Activated CD4-positive, CD25-positive, alpha-beta regulatory T cell treated with anti-CD3 and anti-CD28 coated beads, Interleukin-2, amount 50 U/mL, for 16 hours (primary cell): ENCODE measurements at places on chromosomes 2 and 18.
A peak's percentile ranks its signal among the peaks of the same experiment; 100 is the strongest.

DNA sequence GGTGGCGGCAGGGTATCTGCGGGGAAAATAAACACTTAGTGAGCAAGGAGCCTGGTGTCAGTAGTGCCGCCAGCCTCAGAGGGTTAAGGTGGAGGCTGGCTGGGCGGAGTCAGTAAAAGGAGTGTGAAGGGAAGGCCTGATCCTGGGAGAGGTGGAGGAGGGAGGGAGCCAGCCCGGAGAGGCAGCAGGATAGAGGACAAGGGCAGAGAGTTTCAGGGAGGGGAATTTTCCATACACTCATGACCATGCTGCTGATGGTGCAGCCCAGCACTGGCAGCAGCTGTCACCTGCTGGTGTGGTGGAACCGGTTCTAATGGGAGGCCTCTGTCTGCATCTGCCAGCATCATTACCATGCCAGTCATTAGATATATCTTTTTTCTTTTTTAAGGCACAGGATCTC is 2.0 kb upstream of the TEX44 start:
- DNase-seq = no peak

GRCh38 chr2:100042562-100042961 is 99.8 kb downstream of the AFF3 start:
- DNase-seq = no peak

DNA sequence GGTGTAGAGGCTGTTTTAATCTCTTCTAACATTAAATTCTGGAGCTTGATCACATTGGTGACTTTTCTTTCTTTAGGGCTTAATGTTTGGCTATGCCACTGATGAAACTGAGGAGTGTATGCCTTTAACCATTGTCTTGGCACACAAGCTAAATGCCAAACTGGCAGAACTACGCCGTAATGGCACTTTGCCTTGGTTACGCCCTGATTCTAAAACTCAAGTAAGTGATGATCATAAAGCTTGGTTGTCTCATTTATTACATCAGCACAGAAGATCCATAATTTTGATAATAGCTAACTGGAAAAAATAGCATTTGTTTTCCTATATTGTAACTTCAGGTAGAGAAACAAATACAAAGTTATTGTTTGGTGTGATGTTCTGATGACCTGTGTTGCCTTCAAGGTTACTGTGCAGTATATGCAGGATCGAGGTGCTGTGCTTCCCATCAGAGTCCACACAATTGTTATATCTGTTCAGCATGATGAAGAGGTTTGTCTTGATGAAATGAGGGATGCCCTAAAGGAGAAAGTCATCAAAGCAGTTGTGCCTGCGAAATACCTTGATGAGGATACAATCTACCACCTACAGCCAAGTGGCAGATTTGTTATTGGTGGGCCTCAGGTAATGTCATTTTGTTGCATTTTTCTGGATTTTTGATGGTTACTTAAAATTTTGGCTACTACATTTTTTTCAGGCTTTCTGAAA is 2.9 kb downstream of the MAT2A start:
- no peak for DNase-seq

- no peak for DNase-seq
Observed at GRCh38 chr2:111190816-111191540, 70.3 kb downstream of the BCL2L11 start.

DNA sequence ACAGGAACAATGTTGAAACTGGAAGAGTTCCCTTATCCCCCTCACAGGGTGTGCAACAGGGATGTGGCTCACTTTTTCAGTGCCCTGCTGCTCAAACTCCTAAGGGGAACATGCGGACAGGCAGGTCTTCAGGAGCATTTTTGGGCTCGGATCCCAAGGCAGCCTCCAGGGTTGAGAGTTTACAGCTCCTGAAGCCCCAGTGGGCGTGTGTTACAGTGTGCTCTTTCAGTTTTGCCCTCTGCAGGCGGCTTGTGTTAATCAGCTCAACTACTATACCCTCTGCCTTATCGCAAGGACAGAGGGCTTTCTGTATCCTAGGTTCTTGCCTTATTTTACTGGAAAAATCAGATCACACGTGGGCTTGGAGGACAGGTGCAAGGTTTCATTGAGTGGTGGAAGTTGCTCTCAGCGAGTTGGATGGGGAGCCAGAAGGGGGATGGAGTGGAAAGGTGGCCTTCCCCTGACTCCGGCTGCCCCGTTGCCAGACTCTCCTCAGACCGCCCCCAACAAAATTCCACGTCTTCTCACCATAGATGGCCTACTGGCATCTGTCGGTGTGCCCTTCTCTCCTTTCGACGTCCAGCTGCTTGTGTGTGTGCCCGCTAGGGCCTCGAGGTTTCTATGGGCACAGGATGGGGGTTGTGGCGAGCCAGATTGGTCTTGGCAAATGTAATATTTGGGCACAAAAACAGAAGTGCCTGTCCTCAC is 541.9 kb downstream of the TMX3 start:
- DNase-seq = no peak

DNA sequence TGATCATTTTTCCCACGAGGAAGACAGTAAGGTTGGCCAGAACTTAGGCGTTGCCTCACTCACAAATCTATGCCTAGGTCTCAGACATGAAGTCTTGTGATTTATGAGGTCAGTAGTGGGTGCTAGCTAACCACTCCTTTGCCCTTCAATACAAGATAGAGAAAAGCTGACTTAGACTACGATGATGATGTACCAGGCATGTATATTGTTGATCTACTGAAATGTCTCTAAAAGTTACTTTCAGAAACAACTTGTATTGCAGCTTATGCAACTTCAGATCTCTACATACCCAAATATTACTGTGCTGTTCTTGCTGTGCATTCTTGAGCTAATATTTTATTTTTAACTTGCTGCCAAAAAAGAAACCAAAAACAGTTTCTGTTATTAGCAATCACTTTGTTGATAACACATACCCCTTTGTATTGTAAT is 30.6 kb downstream of the MAPRE2 start:
- DNase-seq = no peak

DNA sequence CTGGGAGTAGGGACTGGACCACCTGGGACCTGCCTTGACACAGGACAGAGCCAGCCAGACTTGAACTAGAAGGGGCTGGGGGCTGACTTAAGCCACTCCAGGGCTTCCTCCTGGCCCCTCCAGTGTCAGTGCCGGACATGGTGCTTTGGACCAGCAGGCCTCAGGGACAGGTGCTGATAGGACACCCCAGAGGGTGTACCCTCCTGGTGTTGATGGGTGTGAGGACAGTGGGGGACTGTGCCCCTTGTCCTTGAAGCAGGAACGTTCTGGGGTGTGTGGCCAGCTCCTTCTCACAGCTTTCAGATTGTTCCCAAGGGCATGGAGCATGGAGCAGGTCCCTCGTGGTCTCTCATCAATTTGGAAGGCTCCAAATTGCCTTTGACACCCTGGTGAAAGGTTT is 6.8 kb downstream of the MAL start:
- DNase-seq = no peak

DNA sequence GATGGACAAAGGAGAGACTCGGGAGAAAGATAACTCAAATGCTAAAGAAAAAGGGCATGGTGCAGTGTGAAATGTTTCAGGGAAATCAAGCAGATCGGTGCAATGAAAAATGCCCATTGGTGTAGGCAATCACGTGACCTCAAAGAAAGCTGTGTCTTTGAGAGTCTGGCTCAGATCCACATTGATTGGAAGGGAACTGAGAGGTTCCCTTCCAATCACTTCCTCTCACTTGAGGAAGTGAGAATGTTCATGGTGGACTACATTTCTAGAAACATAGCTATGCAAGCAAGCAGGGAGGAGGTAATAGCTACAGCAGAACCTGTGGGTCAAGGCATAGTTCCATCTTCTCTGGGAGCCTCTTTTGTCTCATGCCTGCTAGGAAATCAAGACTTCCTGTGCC is 187.4 kb downstream of the LPIN1 start:
- DNase-seq = no peak

DNA sequence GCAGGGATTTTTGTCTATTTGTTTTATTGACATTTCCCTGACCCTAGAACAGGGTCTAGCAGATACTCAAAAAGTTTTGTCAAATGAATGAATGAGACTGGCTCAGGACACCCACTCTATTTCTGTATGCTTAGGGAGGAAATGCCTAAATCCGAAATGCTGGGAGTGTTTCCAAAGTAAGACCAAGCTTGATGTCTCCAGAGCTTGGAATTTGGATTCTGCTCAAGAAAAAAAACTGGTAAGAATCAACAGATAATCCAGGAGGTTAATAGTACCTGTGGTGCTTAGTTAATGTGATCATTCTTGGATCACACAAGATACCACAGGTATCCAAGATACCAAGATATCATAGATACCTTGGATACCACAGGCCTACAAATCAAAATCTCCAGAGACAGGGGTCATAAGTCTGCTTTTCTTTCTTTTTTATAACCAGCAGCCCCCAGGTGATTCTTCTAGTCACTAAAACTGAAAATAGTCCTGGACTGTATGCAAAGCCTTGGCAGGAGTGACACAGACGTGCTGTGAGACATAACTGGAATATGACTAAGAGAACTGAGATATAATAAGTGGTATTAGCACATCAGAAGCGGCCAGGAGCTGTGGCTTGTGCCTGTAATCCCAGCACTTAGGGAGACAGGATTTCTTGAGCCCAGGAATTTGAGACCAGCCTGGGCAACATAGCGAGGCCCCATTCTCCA is 39.9 kb upstream of the SP3 start:
- DNase-seq = no peak

DNA sequence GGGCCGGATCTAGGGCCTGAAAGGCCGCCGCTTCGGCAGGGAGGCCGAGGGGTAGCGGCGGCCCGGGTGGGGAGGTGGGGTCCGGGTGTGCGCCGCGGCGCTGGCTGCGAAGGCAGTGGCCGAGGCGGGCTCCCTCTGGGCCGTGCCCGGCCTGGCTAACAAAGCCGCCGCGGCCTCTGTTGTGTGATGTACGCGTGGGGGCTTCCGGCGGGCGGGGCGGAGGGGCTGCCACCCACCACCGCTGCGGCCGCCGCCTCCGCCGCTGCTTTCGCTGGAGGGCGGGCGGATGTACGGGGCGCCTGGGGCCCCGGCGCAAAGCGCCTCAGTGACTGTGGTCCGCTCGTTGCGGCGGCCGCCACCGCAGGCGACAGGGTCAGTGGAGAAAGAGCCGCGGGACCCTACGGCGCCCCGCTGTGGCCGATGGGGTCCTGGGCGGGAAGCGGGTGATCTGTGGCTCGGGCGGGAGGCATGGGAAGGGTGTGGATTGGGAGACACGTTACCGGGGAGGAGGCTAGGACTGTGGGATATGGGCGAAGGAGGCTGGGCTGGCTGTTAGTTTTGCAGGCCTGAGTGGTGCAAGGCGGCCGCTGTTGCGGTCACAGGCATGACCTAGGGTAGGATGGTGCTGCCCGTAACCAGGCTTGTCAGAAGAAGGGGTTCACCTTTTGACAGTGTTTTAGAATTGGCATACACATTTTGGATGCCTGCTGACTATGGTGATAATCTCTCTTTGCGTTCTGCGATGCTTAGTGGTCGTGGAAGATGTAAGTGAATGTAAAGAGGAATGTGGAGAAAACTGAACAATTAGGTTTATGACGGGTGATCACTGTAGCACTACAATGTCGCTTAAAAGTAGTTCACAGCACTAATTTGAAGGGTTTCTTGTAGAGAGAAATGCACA is 662 bp downstream of the BZW1 start:
- DNase-seq = peak; percentile 19

DNA sequence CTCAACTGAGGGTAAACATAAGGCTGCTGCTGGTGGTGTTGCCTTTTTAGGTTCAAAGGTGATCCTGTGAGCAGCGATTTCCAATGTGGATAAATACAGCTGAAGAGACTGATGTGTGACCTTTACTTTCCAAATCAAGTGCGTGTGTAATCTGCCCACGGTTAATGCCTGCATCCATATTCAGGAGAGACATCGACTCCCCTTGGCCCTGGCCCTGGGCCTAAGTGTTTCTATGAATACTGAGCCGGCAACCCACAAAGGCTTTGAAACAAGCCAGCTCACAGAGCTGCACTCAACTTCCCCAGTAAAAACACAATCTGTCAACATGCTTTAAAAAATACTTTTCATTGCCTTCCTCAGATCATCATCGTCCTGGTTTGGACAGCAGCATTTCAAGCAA is 1026.6 kb downstream of the TMEM182 start:
- no peak for DNase-seq

DNA sequence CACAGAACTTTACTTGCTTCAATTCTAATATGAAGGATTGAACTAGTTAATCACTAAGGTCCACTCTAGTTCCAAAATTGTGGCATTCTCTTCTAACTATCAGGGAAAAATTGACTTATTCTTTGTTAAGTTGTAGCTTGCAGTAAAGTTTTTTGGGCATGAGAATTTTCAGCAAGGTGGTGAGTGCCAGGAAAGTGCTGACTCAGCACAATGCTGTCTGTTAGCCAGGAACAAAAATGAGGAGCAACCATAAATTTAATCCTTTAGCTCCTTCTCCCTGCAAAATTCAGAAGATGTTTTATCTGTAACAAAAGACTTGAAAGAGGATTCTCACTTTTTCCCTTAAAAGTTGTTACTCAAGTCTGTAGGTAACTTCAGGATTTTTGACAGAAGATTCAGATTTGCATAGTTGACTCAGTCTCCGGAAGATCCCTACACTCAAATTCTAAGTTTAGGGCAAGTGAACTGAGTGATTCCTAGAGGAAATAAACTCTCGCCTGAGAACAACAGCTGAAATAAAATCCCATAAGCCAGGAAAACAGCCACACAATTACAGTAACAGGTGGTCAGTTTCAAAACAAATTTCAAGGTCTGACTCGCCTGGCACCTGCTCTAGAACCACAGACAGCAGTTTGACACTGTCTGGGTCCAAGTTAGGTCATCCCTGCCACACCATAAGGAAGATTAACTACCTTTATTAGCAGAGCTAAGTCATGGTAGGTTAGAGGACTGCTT is 20.2 kb upstream of the DARS1 start:
- no peak for DNase-seq

- DNase-seq = no peak
Observed at GRCh38 chr18:65822826-65823225, 72.0 kb downstream of the CDH7 start.

DNA sequence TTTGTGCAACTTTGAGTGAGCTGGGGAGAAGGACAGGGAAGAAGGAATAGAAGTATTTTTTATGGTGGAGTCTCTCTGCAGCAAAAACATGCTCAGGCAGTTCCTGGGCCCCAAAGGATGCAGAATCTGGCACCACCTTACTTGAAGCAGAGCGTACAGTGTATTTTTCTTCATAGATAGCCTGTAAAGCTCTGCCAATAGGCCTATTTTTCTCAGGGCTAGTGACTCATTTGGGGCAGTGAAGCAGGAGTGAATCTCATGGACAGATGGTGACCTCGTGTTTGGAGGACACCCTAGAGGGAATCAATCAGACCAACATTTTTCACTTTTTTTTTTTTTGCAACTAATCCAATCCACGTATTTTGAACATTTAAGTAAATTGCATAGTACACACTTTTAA is 268.1 kb upstream of the CXCR4 start:
- DNase-seq = no peak

DNA sequence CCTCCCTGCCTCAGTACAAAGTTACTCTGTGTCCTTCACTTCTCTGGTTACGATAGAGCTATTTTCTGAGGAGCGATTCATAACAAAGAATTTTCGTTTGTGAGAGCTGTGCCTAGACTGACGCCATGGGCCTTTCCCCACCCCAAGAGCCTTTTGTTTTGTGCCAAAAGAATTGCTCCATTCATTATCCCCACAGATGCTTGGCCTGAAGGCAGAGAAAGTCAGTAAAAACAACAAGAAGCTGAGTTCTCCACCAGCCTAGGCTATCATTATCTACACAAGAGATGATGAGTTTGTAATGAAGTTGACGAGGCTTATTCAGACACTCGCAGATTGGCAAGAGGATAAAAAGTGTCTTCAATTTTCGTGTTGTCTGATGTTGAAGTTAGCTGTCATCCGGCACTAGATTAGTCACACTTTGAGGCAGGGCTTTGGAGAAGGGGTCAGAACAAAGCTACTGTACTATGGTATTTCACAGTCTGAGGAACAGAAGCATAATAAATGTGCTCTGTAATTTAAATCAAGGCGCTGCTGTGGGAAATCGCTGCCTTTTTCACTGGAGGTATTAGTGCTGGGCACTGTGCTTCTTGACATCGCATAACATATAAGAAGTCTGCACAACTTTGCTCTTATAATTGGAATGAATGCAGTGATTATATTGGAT is 278.4 kb upstream of the FIGN start:
- no peak for DNase-seq
